Tibial artery (tissue), 4 donors: ENCODE measurements at places on chromosomes 3 and 15.

DNA sequence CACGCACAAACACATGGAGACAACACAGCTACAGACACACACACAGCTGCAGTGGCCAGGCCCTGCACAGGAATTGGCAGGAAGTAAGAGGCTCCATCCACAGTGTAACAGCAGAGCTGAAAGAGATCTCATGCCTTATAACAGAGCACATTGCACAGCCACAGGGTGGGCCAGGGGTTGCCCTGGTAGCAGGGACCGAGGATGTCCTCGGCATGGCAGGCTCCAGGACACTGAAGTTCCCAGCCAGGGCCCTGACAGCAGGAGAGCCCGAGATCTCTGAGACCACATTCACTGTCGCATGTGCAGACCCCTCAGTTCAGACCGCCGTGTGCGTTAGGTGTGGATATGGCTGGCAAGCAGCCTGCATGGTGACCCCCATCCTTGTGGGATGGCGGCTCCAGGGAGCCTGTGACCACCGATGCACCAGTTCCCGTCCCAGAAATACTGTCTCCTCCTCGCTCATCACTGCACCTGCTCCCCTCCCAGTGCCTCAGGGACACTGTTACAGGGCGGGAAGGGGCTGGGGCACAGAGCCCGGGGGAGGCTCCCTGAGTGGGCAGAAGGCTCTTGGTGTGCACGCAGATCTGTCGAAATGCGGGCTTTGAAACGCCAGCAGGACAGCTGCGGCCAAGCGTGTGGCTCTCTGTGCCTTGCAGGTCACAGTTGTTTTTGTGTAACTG lies 1.5 kb upstream of the OCA2 start:
- DNase-seq = no peak

DNA sequence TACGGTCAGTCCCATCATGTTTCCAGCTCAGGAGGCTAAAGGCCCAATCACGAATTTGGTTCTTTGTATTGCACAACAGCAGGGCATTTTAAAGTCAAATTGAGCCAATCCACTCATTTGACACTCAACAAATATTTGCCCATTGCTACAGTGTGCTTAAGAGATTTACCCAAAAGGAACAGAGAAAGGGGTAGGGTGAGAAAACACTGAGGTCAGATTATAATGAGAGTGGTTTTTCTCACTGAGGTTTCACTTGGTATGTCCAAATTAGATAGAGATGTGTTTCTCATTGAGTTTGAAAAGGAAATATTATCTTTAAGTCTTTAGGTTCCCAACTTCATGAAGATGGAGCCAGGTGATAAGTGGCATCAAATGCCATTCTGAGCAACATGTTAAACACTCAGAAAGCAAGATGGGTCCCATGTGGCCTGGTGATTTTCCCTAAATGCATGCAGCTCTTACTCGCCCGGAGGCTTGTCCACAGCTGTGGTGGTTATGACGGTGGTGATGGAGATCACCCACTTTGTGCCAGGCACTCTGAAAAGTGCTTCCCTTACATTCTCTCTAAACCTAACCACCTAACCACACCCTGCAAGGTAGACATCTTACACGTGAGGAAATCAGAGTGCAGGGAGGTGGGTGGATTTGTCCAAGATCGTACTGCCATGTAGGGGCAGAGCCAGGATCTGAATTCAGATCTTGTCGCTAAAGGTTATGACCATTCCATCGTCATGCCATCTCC lies 31.2 kb upstream of the USP3 start:
- no peak for DNase-seq

DNA sequence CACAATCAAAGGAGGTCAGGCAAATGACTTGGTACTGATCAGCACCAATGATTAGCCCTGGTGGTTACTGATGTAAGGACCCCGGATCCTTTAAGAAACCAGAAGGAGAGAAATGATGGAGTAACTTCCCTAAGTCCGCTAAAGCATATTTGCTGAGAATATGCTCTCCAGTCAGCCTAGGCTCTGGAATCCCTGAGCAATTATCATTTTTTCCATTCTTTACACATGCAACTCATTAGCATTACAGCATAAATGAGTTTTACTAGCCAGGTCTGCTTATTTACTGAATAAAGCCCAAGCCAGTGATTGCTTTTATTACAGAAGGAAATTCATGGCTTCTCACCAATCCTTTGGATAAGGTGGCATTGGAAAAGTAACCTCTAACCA lies 139.2 kb upstream of the WNT5A start:
- DNase-seq = no peak

GRCh38 chr15:41827290-41827879 lies 507 bp upstream of the JMJD7 start:
- DNase-seq = no peak

GRCh38 chr15:69602921-69603320 lies 150.3 kb downstream of the RPLP1 start:
- no peak for DNase-seq

- no peak for DNase-seq
These were observed 11.7 kb upstream of the RARRES1 start for GRCh38 chr3:158743664-158744566.

DNA sequence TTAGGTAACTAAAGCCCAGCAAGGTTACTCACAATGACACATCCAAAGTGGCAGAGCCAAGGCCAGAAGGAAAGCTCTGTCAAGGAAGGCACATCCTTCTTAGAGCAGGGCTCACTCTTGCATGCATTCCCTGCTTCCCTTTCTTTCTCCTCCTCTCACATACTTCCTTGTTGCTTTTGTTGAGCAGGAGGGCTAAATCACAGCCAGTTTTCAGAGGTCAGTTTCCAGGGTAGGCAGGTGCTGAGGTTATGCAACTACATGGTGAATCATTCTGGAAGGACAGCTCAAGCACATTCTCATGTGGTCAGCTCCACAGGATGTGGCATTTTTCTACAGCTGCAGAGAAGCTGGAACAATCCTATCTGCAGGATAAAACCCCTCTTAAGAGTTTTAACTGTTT lies 275.6 kb downstream of the ZNF621 start:
- DNase-seq = peak; percentile 75

DNA sequence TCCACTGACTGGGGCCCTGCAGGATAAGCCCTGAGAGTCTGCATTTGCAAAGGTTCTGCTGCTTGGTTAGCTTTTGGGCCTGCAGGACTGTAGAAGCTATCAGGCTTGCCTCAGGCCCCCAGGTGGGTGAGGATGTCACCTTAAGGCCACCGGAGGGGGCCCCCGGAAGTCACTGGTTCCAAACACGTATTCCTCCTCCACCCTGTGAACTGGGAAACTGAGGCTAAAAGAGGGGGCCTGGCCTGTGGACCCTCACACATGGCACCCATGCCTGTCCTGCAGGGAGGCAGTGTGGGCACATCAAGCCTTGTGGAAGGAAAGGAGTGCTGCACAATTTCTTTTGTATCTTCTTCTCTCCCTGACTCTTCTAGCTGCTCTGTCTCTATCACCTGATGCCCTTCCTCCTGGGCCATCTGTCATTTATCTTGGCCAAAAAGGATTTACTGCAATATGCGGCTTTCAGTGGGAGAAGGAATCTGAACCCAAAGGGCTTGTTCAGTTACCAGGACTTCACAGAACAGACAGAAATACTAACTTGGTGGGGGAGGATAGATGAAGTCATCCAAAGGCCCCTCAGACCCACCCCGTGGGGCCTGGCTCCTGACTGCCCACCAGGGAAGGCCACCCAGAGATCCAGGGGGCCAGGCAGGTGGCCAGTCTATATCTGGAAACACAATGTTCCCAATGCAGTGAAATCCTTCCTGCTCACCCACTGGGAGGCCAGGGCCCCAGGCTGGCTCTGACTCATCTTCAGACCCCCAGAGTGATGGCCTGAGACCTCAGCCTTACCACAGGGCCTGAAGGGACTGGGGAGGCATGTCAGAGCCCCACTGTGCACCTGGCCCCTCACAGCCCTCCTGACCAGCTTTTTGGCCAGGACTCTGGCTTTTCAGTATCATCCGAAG lies 18.3 kb downstream of the UBAP1L start:
- DNase-seq = no peak

GRCh38 chr15:52348056-52348745 lies 52.6 kb upstream of the MYO5C start:
- no peak for DNase-seq

DNA sequence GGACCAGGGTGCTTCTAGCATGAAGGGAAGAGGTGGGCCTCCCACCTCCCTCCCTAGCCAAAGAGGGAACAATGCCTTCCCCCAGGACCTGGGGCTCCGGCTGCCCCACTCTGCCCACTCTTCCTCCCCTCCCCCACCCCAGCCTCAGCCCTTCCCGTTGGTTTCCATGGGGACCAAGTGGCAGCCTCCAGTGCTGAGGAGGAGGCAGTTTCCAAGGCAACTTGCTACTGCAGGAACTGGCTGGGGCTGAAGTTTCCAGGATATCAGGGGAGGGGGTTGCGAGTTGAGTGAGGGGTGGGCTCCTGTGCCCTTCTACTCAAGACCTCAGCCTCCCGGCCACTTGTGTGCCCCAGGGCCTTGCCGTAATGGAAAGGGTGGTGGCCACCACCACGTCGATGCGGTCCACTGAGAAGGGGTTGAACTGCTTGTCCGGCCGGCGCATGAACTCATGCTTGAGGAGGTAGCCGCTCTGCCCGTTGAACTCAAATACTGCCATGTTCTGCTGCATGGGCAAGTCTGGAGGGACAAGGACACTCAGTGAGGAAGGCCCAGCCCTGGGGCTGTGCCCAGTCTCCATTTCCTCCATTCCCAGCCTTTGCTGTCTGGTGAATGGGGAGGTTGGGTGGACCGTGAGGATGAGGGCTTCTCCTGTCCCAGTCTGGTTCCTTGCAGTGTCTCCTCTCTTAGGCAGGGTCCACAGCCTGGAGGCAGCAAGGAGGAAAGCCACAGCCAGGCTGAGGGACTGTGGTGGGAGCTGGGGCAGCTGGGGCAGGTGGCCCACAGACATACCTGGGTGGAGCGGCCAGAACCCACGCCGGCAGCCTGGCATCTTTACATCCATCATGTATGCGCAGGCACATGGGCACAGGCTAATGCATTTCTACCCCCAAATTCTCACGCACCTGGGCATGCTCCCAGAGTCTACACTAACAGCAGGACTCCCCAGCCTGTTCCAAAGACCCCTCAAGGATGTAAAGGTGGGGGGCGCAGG lies 11.3 kb upstream of the ANKRD63 start:
- DNase-seq = no peak

DNA sequence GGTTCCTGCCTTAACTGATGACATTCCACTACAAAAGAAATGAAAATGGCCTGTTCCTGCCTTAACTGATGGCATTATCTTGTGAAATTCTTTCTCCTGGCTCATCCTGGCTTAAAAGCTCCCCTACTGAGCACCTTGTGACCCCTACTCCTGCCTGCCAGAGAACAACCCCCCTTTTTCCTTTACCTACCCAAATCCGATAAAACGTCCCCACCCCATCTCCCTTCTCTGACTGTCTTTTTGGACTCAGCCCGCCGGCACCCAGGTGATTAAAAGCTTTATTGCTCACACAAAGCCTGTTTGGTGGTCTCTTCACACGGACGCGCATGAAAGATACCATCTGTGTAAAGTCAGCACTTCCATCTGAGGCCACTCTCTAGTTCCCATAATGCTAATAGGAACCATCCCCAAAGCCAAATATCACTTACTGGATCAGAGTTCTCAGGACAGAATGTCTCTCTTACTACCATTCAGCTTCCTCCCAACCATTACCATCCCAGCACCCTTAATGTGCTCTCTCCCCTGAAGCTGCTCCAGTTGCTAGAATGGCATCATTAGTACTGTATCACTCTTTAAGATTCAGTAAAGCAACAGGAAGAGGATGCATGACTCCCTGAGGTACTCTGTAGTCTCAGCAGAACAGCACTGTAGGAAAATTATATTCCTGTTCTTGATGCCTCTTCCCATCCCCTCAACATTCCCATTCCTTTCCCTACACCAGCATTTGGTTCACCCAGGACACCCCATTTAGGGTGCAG lies 2.3 kb upstream of the HRG start:
- DNase-seq = no peak

GRCh38 chr3:51908026-51908425 lies 4.9 kb upstream of the IQCF1 start:
- DNase-seq = no peak

DNA sequence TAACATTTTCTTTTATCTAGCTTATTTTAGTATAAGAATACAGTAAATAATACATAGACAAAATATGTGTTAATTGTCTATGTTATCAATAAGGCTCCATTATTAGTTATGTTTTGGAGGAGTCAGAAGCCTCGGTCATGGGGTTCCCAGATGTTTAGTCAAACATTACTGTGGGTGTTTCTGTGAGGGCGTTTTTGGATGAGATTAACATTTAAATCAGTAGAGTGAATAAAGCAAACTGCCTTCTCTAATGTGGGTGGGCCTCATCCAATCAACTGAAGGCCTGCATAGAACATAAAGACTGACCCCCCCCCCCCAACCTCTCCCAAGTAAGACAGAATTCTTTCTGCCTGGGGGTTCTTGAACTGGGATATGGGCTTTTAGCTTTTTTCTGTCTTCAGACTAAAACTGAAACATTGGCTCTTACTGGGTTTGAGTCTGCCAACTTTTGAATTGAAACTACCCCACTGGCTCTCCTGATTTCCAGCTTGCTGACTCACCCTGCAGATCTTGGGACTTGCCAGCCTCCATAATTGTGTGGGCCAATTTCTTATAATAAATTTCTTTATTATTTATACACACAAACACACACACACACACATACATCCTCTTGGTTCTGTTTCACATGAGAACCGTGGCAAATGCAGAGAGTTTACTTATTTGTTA lies 192.0 kb downstream of the TPRG1 start:
- no peak for DNase-seq

DNA sequence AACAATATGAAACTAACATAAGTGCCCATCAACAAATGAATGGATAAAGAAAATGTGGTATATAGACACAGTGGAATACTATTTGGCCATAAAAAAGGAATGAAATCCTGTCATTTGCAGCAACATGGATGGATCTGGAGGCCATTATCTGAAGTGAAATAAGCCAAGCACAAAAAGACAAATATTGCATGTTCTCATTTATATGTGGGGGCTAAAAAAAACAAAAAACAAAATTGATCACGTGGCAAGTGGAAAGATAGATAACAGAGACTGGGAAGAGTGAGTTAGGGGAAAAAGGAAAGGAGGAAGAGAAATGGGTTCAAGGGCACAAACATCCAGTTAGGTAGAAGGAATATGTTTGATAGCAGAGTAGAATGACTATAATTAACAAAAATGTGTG lies 155.9 kb upstream of the BHLHE40 start:
- DNase-seq = no peak

DNA sequence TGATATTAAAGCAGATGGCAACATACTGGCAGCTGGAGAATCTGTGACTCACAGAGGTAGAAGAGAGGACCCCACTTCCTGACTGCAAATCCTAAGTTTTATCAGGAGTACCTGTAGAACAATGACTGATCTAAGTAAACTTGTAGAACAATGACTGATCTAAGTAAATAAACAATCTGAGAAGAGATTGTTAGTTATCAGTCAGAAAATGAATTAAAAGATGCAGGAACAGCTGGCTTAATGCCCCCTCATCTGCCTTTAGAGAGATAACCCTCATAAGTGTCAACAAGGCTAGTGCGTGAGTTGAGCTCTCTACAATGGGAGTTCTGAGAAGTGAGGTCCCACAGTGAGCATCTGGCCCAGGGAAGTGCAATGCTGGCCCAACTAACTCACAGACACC lies 14.6 kb downstream of the ACAD11 start:
- no peak for DNase-seq

DNA sequence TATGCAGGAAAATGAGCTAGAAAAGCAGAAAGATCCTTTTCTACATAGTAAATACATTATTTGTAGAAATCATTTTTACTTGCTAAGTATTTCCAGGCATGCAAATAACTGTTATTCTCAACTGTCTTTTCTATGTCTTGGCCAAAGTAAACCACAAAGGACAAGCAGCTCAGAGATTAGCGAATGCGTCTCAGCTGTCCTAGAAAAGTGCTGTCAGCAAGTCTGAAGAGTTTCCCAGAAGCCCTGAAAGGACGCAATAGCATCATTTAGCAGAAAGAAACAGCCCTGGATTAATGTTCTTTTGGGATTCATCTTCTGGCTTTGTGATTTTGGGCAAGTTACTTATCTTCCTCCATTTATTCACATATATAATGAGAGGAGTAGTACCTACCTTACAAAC lies 100.3 kb downstream of the ZIC1 start:
- no peak for DNase-seq
